ENCODE measurements at places on chromosomes 6 and 20.
A peak's percentile ranks its signal among the peaks of the same experiment; 100 is the strongest.

DNA sequence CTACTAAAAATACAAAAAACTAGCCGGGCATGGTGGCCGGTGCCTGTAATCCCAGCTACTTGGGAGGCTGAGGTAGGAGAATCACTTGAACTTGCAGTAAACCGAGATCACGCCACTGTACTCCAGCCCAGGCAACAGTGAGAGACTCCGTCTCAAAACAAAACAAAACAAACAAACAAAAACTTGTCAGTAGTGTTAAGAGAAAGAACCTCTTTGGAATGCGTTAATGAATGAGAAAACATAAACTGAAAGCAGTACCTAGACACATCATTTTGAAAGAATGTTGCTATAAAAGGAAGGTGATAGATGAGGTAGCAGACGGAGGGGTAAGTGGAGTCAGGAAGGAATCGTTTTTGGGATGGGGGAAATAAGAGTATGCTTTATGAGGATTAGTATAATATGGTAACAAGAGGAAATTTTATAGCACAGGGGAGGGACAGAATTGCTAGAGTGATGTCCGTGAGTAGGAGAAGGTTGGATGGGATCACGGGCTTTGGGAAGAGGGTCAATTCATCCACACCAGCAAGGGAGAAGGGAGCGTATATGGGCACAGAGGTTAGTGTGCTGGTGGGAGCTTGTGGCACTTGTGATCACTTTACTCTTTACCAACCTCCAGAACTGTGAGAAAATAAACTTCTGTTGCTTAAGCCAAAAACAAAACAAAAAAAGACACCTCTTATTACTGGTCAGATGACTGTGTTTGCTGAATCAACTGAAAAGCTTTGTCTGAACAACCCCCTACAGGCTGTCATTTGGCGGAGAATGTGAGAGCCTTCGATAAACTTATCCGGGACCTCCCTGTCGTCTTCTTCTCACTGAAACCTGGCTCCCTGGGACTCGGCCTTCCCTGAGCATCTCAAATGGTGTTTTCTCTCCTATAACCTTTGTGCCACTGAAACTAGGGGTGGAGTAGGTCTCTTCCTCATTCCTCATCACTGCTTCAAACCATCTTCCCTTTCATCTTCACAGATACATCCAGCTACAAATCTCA, 48.9 kb upstream of the TFAP2A start:
- peak; percentile 45 for DNase-seq

DNA sequence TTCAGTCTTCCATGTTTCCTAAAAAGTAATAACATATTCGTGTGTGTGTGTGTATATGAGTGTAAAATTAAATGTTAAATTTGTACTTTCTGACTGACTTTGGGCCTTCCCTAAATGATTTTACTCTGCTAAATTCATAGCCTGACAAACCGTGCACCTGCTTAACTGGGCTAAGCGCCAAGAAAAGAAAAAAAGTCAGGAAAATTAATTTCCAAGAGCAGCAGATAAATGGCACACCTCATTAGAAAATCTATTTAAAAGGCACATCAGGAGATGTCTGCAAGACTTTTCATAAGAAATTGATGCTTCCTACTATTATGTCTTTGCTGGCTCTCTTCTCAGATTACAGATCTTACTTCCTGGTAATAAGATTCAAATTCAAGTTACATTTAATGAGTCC, 72.4 kb downstream of the TRDN start:
- peak; percentile 82 for DNase-seq

DNA sequence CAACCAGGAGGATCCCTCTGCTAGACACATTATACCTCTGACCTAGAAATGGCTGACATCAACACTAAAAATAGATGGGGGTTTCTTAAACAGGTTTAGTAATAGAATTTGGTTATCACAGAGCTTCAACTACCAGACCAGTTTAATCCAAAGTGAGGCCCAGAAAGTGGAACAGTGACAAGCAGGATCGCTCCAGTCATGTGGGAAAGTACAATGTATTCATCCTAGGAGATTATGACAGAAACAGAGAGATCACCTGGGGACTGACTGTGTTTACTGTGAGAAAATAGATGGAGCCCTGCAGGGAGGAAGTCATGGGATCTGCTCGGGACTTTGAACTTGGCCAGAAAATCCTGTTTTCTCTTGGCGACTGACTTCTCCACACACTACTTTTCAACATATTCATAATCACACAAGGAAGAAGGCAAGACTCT, 238.7 kb upstream of the SOX4 start:
- peak; percentile 85 for DNase-seq

GRCh38 chr6:41642960-41643898, 5.0 kb downstream of the MDFI start:
- DNase-seq = peak; percentile 35

- no peak for DNase-seq
Observed at GRCh38 chr20:58838174-58838573, 12.5 kb downstream of the GNAS-AS1 start.

DNA sequence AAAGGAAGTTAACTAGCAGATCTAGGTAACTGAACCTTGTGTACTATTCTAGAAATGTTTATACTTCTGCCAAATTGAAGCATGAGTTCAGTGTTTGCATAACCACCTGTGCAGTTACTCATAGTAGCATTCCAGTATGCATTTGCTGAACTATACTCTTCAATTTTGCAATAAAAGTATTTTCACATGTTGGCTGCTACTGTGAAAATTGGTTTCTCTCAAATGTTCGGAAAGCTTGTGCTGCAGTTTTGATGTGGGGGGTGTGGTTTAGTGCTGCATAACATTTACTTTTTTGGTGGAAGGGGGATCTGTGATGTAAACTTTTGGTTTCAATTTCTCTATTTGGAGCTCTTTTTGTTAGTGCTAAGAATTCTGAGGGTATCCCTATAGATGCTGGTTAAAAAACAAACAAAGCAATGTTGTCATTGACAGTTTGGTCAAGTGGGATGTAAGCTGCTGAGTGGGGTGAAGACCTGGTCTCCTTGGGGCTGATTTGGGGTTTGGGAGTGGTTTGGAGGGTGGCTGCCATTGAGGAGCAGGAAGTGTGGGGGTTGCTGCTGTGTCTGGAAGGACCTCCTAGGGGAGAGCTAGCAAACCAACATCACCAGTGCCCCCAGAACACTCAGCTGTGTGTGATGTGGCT, 87.8 kb downstream of the CARMIL1 start:
- peak; percentile 35 for DNase-seq

DNA sequence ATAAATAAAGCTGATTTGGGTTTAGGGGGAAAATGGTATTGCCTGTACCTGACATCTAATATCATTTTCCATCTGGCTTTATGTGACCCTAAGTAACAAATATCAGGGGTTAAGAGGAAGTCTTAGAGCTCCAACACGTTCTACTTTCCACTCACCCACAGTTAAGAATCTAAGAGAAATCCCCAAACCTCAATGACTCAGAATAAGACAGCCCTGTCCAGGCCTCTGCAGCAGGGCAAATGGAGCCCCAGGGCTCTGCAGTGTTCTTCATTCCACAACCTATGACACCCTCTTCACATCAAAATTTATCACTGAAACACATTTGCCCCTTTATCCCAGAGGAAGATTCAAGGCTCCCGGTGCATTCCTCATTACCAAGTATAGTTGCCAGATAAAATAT, 20.3 kb upstream of the TENT5A start:
- no peak for DNase-seq

DNA sequence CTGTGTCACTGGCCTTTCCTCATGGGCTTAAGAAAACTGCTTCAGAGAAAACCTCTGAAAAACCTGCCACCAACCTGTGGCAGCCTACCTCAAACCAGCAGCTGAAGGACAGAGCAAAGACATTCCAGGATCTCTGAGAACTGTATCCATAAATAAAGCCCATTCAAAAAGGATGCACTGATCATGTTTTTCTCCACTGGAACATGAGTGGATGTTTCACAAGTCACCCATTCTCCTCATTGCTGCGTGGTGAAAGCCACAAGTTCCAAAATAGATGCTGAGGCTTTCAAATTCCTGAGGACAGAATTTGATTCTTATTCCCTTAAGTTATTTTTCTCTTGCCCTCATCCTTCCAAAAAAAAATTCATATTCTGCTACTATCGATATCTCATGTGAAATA, 280.6 kb downstream of the KHDC1L start:
- no peak for DNase-seq

DNA sequence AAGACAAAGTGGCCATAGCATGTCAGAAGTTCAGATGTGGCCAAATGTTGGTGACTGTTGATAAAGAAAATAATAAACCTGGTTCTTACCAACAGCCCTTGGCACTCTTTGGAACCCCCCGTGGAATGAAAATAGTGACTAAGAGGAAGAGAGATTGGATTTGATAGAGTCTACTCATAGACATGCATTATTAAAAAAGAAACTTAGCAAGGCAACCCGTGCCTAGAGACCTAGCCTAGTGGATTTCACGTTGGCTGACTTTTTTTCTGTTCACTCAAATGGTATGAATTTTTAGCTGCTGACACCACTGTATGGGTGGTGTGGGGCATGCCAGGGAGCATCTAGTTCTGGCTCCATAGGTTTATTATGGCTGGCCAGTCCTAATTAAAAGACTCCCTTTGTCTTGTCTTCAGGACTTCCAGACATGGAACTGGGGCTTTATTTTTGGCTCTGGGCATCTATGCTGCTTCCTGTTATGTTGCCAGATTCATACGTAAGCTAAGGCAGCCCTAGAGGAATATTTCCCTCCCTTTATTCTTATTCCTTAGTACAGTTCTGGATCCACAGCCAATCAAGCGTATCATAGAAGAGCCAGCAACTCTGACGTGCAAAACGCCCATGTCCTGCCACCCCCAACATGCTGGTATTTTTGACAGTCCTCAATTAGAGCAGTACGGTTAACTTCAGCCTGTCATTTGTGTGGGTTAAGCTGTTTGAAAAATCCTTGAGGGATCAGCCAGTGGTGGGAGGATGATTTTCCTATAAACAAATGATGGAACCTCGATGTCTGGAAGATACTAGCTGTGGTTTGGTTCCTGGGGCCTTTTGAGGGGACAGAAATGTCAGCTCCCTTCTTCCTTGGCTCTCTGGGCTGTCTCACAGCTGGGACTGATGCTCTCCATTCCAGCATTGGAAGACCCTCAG, 127.5 kb downstream of the ISM1 start:
- no peak for DNase-seq

GRCh38 chr20:4972506-4973251, 28.6 kb downstream of the SLC23A2 start:
- peak; percentile 93 for DNase-seq

DNA sequence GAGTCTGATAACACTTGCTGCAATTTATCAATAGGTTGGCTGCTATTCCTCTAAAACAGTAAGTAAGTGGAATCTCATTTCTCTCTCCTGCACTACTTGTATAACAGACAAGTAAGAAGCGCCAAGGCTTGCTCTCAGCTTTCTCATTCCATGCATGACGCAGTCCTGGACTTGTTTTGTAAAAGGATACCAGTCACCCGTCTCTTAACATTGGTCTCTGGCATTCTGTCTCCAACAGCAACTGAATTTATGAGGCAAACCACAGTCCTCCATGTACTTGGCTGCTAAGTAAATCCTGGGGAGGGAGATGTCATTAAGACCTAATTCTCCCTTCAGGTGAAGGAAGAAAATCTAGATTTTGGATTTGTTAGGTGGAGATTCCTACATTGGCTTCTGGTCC, 115.4 kb downstream of the OPN5 start:
- no peak for DNase-seq

- DNase-seq = no peak
Observed at GRCh38 chr6:87251725-87252124, 70.7 kb upstream of the SMIM8 start.

DNA sequence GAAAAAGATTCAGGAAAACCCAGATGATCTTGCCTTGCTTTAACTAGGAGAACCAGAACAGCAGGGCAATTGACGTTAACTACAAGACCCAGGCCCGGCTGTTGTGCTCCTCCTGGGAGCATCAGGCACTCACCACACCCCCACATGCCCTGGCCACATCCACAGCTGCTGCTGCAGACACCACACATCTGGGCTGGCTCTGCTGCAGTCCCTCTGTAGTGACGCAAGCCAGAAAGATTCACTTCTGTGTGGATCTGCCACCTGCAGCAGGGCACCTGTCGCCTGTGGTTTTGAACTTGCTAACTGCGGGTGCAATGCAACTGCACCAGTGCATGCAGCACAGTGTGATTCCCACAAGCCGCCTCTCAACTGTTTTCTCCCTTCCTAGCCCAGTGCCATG, 228.8 kb downstream of the SYNDIG1 start:
- no peak for DNase-seq

GRCh38 chr20:50872560-50873425, 58.4 kb downstream of the ADNP start:
- no peak for DNase-seq

- no peak for DNase-seq
Observed at GRCh38 chr6:89679215-89680120, 40.9 kb upstream of the LYRM2 start.

GRCh38 chr6:35093783-35094182, 47.4 kb downstream of the TCP11 start:
- no peak for DNase-seq

DNA sequence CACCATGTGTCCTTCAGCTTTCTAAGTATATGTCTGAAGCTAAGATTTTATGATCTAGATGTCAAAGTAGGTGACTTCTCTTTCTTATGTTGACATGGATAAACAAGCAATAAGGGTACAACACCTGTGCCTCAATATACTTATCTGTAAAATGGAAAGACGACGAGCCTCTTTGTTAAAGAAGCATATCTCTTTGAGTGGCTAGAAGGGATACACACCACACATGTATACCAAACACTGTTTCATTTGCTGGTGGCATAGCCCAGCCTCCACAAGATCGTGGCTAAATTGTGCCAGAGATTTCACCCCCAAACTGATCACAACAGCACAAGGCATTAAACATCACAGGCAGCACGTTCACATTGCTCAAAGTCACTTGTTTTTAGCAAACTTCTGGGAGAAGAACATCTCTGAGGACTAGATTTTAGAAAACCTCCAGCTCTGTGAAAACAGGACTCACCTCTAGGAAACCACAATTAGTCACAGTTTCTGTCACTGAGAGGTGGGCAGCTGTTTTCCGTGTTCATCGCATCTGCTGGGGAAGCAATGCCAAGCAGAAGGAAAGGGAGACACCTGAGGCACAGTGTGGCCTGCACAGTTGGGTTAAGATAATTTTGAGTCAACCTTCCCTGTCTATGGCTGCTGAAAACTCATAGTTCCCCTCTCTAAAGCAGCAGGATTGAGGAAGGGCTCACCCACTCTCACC, 263.0 kb upstream of the PLCB4 start:
- DNase-seq = no peak

- no peak for DNase-seq
Observed at GRCh38 chr6:11679099-11679498, 99.5 kb downstream of the ADTRP start.

- DNase-seq = no peak
Observed at GRCh38 chr20:24235296-24236175, 233.9 kb upstream of the SYNDIG1 start.

DNA sequence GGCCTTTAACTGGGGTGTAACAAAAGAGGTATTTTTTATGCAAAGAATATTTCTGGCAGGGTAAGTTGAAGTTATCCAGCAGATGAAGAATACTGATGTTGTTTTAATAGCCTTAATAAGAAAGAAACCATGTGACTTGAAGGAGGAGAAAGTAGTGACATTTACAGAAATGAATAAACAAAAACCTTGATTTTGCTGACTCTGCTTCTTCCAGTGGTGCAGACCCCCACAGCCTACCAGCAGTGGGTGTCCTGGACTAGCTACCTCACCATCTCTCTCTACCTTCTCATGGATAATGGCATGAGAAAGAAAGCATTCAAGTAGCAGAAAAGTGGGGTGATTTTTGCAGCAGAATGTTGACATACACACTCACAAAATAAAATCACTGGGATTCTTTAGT, 162.6 kb upstream of the RNF217 start:
- DNase-seq = no peak

Data from NCI-H69 (cell line).